BJ (cell line): ENCODE measurements at places on chromosomes 11 and 22.

GRCh38 chr11:109784536-109784935 lies 308.7 kb upstream of the ZC3H12C start:
- no peak for DNase-seq

DNA sequence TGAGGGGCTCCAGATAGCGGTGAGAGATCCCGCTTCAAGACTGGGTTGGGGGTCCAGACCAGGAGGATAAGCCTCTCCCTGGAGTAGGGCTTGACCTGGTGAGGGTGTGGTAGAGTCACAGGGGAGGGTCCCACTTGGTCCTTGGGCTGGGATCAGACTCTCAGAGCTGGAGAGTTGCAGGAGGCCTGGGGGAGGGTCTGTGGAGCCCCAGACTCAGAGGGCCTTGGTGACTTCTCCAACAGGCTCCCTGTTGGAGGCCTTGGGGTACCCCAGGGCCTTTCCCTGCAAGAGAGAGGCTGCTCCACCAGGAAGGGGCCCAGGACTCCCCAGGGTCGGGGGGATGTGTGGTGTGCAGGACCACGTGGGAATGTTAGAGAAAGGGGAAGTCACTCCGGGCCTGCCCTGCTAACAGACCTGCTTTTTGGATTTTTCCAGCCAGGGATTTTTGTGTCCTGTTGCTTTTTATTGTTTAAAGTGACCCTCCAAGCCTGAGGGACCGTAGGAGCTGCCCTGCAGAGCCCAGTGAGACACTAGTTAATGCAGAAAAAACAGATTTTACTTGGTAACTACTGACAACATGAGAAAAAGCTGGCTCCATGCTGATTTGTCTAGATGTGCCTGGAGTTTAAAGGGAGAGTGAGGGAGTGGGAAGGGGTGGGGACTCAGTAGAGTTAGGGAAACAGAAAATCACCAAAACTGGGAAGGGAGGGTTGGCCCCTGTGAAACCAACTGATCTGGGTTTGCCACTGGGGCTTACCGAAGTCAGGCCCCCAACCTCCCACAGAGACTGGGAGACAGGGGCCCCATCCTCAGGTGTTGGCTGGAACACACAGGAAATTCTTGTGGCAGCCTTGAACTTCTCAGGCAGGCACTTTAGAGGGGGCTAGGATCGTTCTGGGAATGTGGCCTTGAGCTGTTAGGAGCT lies 801 bp upstream of the TXNRD2 start:
- DNase-seq, result no peak

- no peak for DNase-seq
Measured at GRCh38 chr11:128737704-128738103, 43.8 kb downstream of the FLI1 start.

DNA sequence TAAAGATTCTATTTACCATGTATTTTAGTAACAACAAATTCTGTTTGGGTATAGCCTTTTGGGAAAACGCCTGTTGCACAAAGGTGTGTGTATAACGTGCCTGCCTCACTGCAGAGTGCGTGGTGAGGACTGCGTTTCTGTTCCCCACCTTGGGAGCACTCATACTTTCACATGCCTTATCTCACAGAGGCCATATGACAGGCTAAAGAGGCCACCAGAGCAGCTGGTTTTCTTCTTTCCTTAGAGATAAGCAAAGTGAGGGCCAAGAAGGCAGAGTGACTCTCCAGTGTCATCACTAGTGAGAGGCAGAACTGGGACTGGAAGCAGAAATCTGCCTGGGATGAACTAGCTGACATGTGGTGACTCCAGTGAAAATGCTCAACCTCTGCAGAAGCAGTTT lies 369.2 kb upstream of the NARS2 start:
- DNase-seq, result no peak

DNA sequence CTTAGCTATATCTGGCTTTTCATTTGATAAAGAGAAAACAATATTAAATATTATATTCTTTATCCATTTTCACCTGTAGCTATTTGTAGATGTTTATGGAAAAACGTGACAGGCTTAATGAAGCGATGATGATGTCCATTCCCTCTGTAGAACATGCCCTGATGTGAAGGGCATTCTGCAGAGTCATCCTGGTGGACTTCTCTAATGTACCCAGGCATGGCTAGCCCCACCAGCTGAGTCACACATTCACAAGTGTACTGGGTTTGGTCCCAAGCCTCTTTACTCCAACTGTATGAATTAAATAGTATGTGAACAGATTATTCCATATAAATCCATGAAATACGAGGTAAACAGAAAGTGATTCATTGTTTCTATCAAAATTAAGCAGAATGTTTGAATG lies 139.3 kb downstream of the CADM1 start:
- no peak for DNase-seq

DNA sequence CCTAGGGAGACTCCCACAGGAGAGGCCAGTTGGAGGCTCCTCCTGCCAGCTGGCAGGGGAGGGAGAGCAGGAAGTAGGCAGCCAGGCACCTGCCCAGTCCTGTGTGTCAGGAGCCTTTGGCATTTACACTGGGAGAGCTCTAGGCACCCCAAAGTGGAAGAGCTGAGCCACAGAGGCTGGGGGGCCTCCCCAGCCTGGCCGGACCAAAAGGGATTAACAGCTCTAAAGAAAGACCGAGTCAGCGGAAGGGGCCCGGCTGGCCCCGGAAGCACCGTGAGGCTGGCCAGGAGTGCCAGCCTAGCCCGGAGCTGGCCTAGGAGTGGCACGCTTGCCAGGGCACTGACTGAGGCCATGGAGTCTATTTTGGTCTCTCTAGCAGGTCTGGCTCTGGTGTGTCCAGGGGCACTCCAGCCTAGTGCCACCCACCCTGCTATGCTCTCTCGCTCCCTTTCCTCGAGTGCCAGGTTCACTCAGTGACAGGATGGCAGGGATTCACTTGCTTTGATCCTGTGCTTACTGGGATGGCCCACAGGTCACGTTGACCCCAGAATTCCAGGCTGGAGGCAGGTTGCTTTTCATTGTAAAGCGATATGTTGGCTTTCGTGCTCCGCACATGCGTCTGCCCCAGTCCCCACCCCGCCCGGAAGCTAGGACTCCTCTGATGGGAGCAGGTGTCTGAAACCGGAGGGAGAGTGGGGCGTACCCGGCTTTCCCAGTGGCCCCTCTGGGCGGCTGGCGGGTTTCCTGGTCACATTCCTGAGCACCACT lies 3.3 kb upstream of the KMT5B start:
- no peak for DNase-seq

- no peak for DNase-seq
Measured at GRCh38 chr11:67521924-67522323, 1.3 kb downstream of the CABP2 start.

- no peak for DNase-seq
Measured at GRCh38 chr22:49705216-49705971, 122.3 kb downstream of the BRD1 start.

DNA sequence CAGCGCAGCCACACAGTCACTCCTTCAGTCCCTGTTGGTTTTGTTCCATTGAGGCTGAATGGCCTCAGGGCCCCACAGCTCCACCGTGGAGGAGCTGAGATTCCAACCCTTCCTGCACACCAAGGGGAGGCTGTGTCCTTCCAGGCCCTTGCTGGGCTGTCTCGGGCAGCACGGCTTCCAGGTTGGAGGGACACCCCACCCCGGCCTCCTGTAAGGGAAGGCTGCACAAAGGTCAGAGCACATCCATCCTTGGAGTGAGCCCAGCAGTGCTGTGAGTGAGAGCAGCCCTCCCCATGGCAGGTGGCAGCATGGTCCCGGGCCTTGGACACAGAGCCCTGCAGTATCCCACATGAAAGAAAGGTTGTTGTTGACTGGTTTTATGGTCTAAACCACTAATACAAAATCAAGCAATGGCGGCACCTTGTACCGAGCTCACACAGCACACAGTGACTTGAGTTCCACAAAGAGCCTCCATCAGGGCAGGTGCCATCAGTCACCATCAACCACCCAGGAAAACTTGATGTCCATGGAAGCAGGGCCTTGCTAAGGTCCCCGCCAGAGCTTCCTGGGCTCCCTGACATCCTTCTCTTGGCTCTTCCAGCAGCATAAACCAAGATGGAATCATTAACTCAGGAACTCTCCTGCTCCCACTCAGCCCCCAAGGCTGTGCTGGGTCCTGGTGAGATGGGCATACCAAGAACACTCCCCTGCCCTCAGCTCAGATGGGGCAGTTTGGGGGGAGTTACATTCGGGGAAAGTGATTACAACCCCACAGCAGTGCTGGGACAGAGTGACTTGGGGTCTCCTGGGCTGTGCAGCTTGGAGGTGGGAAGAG lies 1500.4 kb downstream of the TBC1D22A start:
- DNase-seq, result no peak

DNA sequence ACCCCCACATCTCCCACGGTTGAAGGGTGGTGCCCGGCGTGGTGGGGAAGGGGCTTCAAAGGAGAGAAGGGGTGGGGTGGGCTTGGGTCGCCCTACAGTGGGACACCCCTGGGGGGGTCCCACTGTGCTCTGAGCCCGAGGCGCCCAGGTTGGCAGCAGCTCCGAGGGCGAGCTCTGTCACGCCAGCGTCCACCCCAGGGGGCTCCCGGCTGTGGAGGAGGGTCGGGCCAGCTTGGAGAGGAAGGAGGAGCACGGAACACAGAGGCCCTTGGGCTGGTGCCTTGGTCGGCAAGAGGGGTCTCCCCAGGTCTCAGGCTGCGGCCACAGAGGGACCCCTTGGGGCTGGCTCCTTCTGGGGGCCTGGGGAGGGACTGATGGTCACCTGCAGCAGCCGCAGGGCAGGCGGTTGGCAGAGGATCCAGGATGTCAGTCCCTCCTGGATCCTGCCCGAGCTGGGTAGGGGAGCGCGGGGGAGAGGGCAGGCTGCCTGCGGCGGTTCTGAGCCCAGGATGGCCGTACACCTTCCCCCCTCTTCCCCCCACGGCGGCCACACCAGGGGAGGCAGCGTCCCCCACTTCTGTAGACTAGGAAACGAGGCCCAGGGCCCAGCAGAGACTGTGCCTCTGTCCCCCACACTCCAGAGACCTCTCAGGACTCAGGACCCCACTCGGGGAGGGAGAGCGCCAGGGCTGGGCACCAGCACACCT lies 788 bp downstream of the MUC6 start:
- no peak for DNase-seq

DNA sequence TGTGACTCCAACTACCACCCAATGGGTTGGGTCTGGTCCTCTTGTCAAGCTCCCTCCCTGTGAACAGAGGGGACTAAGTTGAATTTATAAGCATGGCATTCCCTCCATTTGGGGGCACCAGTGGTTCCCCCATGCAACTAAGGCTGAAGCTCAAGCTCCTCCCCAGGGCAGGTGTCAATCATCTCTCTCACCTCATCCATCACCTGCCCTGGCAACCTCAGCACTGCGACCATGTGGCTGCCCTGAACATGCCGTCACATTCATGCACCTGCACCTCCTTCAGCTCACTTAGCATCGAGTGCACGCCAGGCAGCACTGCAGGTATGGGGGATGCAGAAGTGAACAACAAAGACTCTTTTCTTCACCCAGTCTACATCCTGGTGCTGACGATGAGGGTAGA lies 799.3 kb downstream of the TBC1D22A start:
- no peak for DNase-seq

- no peak for DNase-seq
Measured at GRCh38 chr11:8265681-8266241, 2.1 kb upstream of the LMO1 start.

- DNase-seq, result no peak
Measured at GRCh38 chr22:30038219-30038618, 42.0 kb upstream of the HORMAD2 start.

DNA sequence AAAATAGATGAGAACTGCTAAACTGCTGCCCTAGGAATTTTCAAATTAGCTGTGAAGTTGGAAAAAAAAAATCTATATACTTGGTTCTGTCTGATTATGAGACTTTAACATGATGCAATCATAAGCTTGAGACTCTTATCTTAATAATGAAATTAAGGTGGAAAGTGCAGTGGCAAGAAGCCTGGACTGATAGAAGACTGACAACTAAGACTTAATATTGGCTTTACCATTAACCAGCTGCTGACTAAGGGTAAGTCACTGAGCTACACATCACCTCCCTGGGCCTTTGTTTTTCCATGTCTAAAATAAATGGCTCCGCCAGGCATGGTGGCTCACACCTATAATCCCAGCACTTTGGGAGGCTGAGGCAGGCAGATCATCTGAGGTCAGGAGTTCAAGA lies 56.9 kb downstream of the SLC35F2 start:
- DNase-seq, result no peak

DNA sequence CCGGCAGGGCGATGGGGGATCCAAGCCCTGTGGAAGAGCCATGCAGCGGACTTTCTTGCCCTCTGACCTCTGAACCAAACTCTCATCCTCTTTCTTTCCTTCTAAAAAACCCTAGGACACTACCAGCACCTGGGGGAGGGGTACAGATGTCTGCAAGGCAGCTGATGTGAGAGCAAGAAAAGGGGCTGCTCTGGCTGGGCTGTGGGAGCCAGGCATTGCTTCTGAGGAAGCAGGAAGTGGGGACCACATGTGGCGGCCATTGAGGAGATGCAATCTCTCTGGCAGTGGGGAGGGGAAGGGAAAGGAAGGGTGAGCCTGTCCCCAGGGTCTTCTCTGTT lies 36.0 kb downstream of the FAM83F start:
- no peak for DNase-seq

- DNase-seq, result no peak
Measured at GRCh38 chr11:16669799-16670415, 68.5 kb upstream of the C11orf58 start.

GRCh38 chr11:122746611-122747244 lies 91.2 kb downstream of the UBASH3B start:
- no peak for DNase-seq

- DNase-seq, result no peak
Measured at GRCh38 chr22:38097557-38098409, 12.7 kb downstream of the BAIAP2L2 start.

GRCh38 chr11:39144351-39145130 lies 2314.9 kb downstream of the LRRC4C start:
- no peak for DNase-seq

GRCh38 chr22:50671641-50672040 lies 982 bp upstream of the SHANK3 start:
- no peak for DNase-seq
